Stimulated activated CD8-positive, alpha-beta memory T cell treated with anti-CD3 and anti-CD28 coated beads, Interleukin-4, amount 100 ng/mL, for 1 hour (primary cell): ENCODE measurements at places on chromosomes 1 and 21.

DNA sequence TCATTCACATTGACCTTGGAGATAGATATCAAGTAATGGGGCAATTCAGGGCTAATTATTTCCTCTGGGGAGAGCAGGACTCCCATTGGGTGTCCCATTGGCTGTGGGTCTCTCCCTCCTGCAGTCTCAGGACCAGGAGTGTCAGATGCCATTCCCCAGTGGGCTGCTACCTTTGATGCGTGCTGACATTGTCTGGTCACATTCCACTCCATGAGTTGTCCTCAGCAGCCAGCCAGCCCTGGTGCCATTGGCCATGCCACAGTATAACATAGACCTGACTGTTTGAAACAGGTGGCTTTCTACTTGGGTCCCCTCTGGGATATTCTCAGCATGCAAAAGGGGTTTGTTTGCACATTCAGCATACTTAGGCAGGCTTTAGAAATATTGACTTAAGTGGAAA is 118.5 kb downstream of the MRPS6 start:
- no peak for DNase-seq

- no peak for DNase-seq
Measured at GRCh38 chr1:34369701-34370455, 193.2 kb downstream of the C1orf94 start.

- no peak for DNase-seq
Measured at GRCh38 chr1:238115852-238116251, 225.1 kb upstream of the ZP4 start.

DNA sequence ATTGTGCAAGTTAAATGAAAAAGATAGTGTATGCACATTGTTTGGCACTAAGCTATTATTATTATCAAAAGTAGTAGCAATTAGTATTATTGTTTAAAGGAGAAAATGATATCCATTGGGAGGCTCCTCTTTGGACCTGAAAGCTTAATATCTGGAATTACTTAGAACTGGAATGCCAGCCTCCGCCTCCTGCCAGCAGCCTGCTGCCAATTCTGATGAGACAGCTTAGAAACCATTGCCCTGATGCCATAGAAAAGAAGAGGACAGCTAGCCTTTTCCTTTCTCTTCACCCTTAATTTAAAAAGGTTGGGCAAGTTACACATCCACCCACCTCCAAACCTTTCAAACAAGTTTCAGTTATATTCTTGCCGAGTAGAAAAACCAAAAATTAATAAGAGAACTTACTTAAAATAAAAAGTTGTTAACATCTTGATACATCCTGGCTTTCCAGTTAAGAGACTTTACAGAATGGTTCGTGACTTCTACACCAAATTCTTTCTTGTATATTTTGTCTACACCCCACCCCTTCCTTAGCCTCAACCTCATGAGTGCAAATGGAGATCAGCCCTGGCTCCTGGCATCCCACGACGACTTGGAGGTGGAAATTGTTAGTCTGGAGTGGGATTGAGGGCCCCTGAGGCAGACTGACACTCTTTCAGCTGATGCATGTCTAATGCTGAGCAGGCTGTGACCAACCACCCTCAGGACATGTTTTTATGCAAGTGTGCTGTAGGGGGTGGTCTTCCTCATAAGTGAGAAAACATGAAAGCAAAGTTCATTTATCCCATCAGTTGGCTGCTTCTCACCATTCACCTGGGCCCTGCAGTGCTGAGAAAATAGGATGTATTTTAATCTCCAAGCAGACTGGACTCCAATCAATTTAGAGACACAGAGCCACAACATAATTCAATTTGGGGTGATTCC is 120.6 kb downstream of the KCNJ15 start:
- no peak for DNase-seq

GRCh38 chr1:67847466-67847865 is 14.2 kb upstream of the GNG12 start:
- no peak for DNase-seq

DNA sequence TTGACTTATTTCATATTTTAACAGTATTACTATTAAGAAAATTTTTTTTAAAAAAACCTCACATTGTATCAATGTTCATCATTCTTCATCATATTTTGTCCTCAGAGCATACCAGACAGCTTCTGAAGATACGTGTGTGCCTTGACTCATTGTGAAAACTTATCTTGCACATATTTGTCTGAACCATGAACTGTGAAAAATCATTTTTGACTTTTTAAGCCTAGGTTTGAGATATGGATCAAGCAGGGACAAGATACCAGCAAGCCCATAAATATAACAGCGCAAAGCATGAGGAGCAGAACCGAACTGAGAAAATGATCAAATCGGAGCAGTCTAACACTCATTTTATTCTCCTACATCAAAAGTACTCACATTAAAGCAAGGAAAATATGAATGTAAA is 506.0 kb downstream of the BRINP3 start:
- DNase-seq = no peak

DNA sequence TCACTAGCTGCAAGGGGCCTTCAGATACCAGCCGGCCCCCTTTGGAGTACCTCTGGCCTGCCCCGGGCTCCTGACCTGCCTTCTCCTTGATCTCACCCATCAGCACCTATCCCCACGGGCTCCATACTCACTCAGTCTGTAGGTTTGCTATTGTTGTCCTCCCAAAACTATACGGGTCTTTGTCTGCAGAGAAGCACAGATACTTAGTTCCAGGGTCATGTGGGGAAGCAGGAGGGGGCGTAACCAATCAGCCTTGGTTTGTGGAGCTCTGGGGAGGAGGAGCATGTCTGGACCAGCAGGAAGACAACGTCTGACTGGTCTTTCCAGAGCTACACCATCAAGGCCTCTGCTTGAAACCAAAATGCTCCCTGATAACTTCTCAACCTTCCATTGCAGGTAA is 15.2 kb downstream of the TMEM63A start:
- DNase-seq = no peak

GRCh38 chr21:25518491-25518911 is 88.8 kb downstream of the MRPL39 start:
- no peak for DNase-seq

DNA sequence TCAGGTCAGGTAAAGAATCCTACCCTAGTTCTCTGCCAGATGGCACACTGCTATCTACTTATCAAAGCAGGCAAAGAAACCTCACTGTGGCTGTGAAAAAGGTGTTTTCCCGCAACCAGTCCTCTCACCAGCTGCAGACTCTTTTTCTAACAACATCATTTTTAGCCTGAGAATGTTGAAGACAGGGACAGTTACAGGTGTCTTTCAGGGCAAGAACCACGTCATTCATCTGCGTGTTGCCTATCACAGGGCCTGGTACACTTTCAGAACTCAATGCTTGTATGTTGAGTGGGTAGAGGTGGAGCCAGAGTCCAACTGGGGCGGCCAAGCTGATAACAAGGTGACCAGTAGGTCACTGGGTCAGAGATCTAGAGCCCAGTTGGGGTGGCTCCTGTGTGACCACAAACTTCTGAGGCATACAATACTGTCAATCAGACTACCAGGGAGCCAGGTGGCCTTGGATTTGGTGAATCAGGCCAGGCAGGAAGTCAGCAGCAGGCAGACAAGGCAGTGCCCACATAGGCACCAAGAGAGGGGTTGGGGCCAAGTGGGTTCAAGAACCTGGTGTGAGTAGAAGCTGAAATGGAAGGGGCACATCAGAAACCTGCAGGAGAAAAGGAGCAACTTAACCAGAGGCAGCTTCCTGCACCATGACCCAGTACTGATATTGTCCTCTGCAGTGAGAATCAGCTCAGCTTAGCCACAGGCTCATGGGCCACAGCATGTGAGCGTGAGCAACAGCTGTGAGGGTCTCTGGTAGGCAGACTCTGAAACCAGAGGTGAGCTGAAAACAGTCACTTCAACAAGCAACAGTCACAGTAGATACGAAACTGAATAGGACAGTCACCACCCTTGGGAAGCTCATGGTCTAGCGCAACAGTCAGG is 123.6 kb downstream of the DTL start:
- no peak for DNase-seq

DNA sequence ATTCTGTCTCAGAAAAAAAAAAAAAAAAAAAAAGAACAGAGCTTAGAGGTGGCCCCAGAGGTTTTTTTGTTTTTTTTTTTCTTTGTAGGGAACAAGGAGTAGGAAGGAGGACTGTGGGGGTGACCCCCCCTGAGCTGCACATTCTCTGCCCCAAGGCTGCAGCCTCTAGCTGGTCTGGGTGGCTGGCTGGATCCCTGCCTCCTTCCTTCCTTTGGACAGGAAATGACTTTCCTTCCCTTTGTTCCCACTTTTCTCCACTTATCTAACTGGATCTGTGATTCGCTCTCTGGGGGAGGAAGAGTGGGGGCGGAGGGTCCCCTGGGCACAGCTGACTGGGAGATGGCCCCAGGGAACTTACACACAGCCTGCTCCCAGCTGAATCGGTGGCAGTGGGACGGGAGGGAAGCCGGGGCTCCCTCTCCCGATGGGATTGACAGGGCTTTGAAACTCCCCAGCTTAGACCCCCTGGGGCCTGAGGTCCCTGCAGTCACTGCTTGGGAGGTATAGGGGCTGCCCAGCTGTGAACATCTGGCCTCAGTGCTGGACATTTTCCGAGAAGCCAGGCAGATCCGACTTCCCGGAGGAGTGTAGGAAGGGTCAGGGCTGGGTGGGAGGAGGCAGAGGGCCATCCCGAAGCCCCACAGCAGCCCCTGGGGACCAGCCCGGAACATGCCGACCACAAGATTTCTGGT is 2.1 kb downstream of the FBLIM1 start:
- DNase-seq = no peak

DNA sequence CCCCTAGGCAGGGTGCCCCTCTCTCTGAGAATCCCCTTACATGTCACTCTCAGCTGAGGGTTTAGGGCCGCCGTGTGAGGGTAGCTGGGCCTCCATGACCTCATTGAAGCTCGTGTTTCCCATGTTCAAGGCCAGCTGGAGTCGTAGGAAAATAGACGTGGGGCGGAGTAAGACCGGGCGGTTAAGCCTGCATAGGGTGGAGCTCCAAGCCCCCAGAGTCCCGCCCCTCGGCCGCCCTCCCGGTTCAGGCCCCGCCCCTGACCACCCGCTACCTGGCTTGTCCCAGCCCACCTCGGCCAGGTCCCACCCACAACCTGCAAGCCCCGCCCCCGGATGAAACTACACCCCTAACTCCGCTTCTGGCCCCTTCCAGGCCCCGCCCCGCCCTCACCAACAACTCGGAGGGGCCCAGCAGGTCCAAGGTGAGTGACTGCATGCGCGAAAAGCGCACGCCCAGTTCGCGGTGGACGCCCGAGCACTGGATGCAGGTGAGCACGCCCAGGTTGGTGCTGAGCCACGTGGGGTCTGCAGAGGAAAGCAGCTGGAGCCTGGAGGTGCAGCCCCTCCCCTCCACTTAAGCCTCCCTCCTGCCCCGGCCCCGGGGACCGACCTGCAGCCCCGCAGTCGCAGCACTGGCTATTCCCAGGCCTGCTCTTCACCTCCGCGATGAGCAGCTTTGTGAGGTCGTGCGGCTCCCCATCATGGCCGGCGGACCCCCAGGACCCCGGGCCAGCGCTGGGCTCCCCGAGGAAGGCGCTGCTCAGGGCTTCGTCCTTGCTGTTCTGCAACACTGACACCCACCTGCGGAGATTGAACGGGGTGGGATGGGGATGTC is 12.2 kb upstream of the TCEA3 start:
- DNase-seq = no peak

- DNase-seq = no peak
Measured at GRCh38 chr1:214044438-214045214, 56.9 kb downstream of the PROX1 start.

DNA sequence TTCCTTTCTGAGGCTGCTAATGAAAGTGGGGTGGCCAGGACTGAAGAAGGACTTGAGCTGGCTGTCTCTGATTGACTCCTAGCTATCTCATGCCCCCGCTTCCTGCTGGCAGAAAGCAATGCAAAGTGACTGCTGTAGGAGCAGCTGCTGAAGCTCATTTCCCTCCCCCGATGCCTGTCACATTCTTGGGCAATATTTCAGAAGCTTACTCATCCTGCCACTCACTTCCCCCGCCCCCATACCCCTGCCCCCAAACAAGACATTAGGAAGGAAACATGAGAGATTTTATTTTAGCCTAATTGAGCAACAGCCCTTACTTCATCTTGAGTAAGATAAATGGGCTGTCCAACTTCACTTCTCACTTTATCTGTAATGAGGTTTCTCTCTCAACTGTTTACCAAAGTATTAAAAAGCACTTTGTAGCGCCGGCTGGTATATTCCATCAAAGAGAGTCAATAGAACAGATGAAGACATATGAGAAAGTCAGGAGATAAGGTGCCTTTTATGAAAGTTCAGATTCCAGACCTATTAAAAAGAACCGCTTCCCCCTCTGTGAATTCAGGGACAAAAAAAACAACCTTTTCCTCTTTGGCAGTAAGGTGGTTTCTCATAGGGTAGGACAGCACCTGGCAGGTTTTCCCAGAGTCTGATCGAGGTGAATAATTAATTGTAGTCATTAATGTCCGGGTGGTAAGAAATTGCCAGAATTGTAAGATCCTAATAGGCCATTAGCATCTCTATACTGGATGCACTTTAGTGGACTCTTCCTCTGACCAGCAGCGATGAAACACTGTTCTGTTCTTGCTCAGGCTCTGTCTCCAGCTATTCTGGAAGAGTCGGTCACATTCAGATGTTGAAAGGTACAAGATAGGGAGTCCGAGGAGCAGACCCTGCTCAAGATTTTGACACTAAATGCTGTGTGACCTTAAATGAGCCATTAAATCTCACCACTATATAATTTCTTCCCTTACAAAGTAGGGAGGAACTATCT is 70.2 kb downstream of the SH3GLB1 start:
- DNase-seq = no peak

- DNase-seq = no peak
Measured at GRCh38 chr1:111615870-111616715, 3.5 kb upstream of the RAP1A start.
